ENCODE measurements at places on chromosomes 6 and 20.

DNA sequence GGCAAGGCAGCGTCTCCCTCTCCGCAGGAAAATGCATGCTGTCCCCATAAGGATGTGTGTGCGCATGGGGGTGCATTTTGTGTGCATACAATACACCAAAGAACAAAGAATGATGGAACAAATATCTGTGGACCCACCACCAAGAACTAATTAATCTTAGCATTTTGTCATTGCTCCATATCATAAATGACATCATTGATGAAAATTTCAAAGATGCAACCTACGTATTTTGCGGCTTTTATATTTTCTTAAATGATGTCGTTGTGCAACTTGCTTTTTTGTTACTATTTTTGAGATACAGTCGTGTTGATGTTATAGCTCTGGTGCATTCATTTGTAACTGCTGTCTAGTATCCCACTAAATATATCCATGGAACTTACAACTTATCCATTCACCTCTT, 89.7 kb downstream of the SERAC1 start:
- no peak for DNase-seq

DNA sequence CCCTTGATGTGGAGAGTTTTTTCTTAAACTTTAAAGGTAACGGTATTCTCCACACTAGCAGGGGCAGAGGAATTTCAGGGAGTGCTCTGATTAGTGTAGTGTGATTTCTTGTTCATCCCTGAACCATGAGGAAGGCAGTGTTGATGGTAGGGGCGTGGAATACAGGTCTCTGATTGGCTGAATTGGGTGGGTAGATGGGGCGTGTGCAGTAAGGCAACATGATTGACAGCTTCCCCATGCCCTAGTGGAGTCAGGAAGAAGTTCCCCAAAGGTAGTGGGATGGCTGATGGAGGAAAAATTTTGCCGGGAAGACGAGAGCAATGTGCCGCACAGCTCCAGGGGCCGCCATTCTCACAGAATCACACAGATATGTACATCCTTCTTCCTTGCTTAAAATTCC, 97.4 kb upstream of the SALL4 start:
- DNase-seq, result no peak

- no peak for DNase-seq
Observed at GRCh38 chr6:151137542-151137941, 102.2 kb upstream of the AKAP12 start.

- no peak for DNase-seq
Observed at GRCh38 chr6:158304254-158304653, 8.0 kb upstream of the TULP4 start.

- no peak for DNase-seq
Observed at GRCh38 chr6:92011681-92012245, 1407.6 kb downstream of the EPHA7 start.
